ENCODE measurements at places on chromosomes 3 and 15.

GRCh38 chr3:160941885-160942494 lies 163.2 kb downstream of the B3GALNT1 start:
- no peak for DNase-seq

DNA sequence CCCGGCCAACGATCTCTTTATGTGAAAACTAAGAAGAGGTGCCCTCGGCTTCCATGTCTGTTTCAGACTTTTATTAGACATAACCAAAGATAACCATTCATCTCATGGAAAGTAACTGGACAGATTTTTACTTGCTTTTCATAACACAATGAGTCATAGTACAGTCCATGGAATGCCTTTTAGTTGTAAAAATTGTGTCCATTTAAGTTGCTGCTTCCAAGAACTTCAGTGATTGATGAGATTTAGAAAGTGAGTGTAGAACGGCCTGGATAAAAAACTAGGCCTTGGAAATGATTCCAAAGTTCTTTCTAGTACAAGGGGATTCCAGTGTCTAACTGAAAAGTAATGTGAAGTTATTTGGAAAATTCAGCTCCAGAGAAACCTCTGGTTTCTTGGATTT lies 10.8 kb downstream of the EIF2AK4 start:
- DNase-seq: no peak

DNA sequence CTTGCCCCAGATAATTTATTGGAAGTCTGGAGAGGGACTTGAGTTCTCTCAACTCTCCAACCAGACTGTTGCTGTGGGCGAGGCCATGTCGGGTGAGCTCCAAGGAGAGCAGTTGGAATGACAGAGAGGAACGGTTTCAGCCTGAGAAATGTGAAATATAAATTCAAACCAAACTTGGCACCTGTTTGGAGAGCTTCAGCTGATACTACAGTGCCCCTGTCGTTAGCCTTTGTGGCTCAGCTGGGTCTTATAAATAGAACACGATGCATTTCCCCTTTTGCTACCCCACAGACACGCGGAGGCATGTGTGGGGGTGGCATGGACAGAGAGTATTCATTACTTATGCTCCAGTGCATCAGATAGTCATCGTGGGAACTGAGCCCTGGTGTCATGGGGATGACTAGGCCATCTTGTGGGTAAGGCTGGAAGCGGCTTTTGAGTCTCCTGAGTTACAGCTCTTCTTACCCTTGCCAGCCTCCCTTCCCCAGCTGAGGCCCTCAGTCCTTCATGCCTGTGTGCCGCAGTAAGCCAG lies 15.6 kb downstream of the SMAD3 start:
- DNase-seq: no peak

DNA sequence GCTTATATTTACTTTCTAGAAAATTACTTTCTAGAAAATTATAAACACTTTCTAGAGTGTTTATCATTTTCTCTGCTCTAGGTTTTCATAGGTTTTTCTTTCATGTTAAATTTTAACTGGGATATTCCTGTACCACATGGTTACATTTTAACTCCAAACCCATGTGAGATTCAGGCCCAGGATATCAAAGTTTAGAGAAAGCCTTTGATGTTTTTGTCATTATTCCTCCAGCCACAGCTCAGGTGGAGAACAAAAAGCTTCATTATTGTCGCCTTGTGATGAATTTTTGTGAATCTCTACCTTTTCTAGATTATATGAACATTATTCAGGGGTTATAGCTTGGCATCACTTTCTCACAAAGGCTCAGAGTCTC lies 816.0 kb downstream of the SQOR start:
- no peak for DNase-seq

Measured in NCI-H345 (cell line).